ENCODE measurements at places on chromosomes 12 and 14. TPM values are rescaled to one million over a fixed set of nuclear protein-coding genes. Genes with fewer than 3 reads are reported as not detected.

GDF3 gene
- total RNA-seq = not detected

IPO8 gene
- 18.1 TPM for total RNA-seq

TAS2R42 gene
- total RNA-seq = not detected

CLEC4E gene
- 0.41 TPM for total RNA-seq

SLC39A2 gene
- not detected for total RNA-seq

MSI1 gene
- 1.5 TPM for total RNA-seq

TOMM20L gene
- not detected for total RNA-seq

ISCA2 gene
- 34.9 TPM for total RNA-seq

PRPH gene
- total RNA-seq = 2.2 TPM

TAS2R13 gene
- not detected for total RNA-seq

TSPAN11 gene
- 0.10 TPM for total RNA-seq

IFNG gene
- not detected for total RNA-seq

TAS2R7 gene
- not detected for total RNA-seq

SERPINA1 gene
- 2.8 TPM for total RNA-seq
